ENCODE measurements at places on chromosomes 7 and 10.
A peak's percentile ranks its signal among the peaks of the same experiment; 100 is the strongest.

DNA sequence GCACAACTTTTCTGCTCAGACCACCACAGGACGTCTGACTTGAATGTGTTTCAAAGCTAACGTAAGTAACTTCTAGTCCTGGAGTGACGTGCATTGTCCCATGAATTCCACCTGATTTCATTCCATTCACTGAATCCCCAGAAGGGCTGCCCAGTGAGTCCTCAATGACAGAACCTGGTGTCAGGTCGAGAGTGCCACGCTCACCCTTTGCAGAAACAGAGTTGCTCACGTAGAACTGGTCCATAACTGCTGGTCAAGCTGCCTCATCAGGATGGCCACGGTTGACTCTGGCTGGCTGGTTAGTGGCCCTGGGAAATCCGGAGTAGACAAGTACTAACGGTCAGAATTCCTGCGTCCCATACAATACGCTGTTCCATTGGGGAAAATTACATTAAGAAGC lies 50.6 kb upstream of the UBE3C start:
- DNase-seq, result no peak

DNA sequence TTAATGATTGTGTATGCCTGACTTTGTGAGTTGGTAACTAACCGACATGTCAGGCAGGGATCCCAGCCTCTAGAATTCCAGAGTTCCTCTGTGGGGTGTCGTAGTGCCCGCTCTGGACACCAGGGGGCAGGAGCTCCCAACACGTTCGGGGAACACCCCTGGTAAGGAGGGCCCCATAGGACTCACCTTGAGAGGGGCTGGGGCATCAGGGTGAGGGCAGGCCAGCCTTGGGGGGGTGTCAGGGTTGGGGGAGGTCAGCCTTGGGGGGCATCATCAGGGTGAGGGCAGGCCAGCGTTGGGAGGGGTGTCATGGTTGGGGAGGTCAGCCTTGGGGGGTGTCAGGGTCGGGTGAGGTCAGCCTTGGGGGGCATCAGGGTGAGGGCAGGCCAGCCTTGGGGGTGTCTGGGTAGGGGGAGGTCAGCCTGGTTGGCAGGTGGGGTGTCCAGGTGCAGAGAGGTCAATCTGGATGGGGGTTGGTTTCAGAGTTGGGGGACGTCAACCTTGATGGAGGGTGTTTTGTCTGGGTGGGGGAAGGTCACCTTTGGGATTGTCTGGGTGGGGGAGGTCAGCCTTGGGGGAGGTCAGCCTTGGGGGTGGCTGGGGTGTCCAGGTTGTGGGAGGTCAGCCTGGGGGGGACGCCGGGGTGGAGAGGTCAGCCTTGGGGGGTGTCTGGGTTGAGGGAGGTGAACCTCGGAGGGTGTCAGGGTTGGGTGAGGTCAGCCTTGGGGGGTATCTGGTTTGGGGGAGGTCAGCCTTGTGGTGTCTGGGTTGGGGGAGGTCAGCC lies 45.6 kb upstream of the SUN1 start:
- peak; percentile 87 for DNase-seq

GRCh38 chr7:36777062-36777461 lies 52.8 kb upstream of the AOAH start:
- peak; percentile 28 for DNase-seq

DNA sequence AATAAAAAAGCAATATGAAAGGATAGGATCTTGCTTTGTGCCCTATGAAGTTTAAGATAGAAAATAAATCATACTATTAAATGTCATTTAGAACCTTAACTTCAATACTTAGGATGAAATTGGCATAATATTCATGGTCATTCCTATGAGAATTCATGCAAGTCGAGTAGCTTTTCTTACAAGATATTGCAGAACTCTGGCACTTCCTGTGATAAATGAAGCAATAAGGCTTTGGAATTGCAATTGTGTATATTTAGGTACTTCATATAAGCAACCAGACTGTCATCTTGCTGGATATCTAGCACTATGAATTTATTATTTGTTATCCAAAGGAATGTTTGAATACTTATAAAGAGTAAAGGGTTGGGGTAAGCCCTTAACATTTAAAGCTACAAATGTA lies 116.5 kb downstream of the ZNF438 start:
- DNase-seq, result no peak

- no peak for DNase-seq
Measured at GRCh38 chr7:73812996-73813395, 17.8 kb upstream of the CLDN4 start.

DNA sequence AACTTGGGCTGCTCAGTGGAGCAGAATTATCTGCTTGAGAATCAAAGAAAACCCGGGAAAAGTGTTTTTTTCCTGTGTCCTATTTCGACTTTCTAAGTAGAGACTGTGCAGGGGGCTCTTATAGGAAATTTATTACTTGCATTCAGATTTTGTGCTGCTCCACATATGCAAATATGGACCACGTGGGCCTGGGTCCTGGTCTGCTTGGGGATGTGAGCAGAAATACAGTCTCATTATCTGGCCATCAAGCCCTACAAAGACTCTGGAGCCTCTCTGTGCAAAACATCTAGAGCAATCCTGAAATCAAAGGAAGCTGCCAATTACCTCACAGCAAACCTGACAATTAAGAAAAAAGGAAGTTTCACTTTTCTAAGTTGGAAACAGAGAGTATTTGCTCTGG lies 216.9 kb downstream of the LRMDA start:
- DNase-seq, result no peak

GRCh38 chr7:127755521-127755920 lies 103.5 kb downstream of the SND1 start:
- DNase-seq, result no peak
